ENCODE measurements at places on chromosomes 3 and 15.
A peak's percentile ranks its signal among the peaks of the same experiment; 100 is the strongest.

DNA sequence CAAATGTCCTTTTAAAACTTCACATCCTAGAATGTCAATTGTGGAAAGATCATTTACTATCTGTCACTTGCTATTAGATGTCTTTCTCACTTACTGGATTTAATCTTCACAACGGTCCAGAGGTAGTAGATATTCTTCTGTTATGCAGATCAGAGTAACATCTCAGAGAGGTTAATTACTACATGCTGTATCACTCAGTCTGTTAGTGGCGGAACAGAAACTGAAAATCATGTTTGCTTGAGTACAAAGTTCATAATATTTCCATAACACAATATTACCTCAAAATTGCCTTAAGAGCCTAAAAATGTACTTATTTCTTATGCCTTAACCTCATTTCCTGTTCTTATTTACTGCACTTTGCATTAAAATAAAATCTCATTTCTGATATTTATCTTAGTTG is 28.6 kb upstream of the GPR149 start:
- DNase-seq, result no peak

DNA sequence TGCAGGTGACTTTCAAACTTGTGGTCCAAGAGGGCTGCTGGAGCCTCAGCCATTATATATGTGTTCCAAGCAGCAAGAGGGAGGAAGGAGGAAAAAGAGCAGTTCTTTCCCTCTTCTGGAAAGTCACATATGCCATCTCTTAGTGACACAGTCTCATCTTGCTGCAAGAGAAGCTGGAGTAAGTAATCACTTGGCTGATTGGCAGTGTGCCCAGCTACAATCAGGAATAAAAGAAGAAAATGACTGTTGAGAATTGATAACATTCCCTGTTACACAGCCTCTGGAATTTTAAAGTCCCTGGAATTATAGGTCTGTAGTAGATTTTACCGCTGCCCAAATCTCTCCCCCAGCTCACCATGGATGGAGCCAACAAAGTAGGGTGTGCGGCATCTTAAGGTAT is 31.4 kb upstream of the LYZL4 start:
- DNase-seq, result peak; percentile 26

- DNase-seq, result no peak
These were observed 8.8 kb downstream of the TBC1D23 start for GRCh38 chr3:100269410-100270214.

DNA sequence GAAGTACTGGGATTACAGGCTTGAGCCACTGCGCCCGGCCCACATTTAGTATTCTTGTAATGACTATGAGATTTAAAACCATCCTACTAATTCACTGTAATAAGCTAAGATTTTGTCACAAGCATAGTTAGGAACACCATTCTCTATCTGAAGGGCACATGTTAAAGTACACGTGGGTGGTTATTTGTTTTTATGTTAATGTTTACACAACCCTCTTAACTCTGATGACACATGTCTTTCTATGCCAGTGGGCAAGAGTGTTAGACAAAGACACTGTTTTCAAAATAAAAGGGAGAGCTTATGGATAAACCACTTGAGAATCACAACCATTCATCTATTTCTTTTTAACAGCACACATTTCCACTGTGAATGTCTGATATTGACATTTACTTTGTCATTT is 537.6 kb upstream of the IL12A start:
- DNase-seq, result no peak

DNA sequence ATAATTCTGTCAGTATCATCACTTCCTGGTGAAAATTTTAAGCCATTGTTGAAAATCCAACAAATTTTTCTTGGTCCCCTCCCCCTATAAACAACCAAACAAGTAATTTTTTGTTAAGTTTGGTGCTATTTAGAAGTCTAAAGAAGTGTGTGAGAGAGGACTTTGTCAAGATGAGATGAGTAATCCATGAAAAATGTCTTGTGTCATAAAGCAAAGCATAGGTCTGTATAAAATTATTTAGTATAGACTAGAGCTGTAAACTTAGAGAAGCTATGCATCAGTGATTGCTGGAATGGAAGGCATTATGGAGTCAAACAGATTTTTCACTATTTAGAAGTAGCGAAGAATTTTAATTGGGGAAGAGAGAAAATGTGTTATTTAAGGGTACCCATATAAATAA is 31.4 kb downstream of the MAPK6 start:
- DNase-seq, result no peak

DNA sequence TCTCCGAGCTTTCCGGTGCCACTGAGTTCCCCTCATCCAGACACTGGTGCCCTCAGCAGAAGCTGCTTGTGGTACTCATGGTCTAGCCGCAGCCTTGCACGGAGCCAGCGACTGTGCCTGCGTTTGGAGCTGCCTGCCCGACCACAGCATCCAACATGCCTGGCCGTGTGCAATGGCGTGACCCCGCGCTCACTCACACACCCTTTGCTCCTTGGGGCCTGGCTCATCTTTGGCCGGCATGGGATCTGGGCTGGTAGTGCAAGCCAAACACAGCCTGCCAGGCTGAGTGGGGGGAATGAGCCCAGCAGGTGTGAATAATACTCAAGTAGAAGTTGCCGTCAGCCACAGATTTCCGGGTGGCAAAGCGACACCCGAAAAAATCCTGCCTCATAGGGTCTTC is 1178.7 kb upstream of the GBE1 start:
- no peak for DNase-seq

DNA sequence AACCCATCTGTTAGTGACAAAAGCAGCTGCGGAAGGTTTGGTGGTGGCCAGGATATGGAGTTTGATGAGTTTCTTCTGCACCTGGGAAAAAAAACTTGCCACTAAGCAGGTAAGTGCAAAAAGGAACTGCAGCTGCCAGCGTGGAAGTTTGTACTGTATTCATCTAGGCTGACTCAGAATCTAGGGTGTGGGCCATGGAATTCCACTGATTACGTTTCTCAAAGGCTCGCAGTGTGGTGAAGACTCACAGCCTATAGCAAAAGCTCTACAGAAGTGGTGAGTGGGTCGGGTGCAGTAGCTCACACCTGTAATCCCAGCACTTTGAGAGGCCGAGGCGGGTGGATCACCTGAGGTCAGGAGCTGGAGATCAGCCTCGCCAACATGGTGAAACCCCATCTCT is 334.6 kb upstream of the GRM7 start:
- DNase-seq, result no peak

DNA sequence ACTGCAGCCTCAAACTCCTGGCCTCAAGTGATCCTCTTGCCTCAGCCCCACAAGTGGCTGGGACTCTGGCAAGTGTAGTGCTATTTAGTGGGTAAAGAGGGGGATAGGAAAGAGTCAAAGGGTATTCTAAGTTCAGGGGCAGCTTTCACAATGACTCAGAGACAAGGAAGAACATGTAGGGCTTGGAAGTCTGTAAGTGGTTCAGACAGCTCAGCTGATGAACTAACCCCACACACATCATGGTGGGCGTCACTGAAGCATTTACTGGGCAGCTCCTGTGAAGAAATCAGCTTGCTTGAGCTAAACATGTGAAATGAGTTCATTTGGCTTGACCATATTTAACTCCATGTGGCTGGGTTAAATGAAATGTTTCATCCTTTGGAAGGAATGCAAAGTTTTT is 34.6 kb upstream of the THSD4 start:
- DNase-seq, result no peak
